ENCODE measurements at places on chromosomes 6 and 20.

DNA sequence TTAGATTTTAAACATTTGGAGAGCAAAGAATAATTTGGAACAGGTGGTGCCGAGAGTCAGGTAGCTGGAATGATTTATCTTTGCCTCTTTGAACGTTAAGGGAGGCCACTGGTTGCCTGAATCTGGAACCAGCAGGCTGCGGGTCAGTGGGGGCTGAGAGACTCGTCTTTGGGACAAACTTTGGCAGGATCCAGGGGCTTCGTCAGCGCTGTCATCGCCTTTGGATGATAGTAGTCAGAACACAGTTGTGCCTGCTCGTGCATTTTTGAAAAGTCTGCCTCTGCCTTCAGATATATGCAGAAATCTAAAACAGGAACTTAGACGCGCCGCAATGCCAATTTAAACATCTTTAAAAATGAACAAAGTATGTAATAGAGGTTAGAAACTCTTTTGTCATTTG lies 5.0 kb downstream of the EYA2 start:
- DNase-seq, result no peak

DNA sequence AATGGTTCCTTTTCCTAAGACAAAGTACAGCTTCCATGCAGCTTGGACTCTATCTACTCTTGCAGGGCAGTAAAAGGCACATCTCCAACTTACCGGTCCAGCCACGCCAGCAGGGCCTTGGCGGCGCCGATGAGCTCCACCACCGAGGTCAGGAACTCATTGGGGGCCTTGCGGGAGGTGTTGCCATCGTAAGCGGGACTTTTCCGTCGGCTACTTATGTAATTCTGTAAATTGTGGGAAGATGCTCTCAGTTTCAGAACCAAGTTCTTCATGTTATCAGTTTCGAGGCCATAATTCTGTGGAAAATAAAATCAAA lies 68.5 kb downstream of the CNKSR3 start:
- DNase-seq, result no peak

DNA sequence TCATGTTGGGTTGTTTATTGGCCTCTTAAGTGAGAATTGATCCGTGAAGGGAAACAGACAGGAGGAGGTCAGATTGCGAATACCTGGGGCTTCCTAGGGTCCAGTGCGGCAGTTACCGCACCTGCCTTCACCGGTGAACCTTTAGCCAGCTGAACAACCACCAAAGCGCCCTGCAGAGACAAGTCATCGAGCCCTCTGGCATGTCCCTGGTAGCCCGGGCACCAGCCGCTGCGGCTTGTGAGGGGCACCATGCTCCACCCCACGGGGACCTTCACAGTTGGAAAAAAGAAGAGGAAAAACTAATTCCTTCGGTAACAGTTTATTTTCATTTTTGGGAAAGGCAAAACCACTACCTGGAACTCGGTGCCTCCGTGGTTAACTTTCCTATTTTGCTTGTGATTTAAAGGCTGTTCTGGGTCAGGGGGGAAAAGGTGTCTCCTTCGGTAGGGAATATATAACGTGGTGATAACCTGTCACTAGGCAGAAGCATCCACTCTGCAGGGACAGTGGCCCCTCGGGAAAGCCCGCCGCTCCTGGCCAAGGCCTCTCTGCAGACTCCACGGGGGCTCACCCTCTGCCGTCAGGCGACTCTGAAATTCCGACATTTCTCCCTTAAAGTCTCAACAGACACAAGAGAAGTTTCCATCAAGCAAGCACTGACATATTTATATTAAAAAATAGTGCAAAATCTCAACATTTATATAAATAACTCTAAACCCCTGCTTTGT lies 30.7 kb upstream of the ZBP1 start:
- no peak for DNase-seq

- no peak for DNase-seq
Measured at GRCh38 chr6:75673884-75674283, 72.2 kb downstream of the SENP6 start.

GRCh38 chr20:4117158-4117740 lies 101.9 kb upstream of the RNF24 start:
- DNase-seq, result no peak

DNA sequence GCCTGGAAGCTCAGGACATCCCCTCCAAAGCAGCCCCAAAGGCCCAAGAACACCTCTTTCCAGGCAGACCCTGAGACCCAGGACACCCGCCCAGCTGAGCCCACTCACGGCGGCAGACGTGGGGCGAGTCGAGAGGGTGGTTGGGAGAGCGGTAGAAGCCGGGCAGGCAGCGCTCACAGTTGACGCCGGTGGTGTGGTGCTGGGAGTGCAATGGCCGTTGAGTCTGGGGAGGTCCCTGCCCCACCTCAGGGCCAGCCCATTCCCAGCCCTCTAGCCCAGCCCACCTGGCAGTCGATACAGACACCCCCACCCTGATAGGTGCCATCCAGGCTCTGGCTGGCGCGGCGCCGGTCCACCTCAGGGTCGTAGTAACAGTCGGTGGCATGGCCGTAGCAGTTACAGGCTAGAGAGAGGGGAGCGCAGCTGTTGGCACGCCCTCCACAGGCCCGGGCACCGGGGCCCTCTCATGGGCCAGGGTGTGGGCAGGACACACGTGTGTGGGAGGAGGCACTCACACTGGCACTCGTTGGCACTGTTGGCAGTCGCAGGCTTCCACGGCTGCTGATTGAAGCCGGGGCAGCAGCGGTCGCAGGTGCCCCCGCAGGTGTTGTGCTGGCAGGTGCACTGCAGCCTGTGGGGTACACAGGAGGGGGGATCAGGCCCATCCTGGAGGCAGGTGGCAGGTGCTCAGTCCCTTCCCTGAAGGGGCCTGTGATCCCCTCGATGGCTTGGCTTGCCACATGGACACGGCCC lies 20.5 kb downstream of the LAMA5 start:
- no peak for DNase-seq

DNA sequence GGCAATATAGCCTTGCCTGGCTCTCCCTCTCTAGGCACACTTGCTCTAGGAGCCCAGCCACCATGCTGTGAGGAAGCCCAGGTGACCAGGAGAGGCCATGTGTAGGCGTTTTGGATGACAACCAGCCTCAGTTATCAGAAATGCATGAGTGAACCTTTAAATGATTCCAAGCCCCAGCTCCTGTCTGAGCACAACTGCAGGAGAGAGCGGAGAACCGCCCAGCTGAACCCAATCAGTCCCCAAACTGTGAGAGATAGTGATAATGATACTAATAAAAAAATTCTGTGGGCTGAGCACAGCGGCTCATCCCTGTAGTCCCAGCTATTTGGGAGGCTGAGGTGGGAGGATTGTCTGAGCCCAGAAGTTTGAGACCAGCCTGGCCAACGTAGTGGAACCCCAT lies 83.8 kb upstream of the TOX2 start:
- no peak for DNase-seq

DNA sequence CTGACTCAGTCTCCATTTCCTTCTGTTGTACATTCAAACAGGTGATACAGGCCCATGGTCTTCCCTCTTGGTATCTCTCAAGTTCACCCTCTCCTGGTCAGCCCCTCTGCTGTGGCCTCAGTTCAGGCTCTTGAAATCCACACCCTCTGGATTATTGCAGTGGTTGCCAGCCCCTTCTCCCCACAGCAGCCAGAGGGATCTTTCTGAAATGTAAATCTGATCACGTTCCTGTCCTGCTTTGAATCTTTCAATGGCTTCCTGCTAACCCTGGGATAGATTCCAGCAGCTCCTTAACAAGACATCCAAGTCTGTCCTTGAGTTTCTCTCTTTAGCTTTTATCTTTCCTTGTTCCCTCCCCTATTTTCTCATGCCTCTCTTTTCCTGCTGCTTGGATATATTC lies 22.2 kb downstream of the CHMP4B start:
- DNase-seq, result no peak

DNA sequence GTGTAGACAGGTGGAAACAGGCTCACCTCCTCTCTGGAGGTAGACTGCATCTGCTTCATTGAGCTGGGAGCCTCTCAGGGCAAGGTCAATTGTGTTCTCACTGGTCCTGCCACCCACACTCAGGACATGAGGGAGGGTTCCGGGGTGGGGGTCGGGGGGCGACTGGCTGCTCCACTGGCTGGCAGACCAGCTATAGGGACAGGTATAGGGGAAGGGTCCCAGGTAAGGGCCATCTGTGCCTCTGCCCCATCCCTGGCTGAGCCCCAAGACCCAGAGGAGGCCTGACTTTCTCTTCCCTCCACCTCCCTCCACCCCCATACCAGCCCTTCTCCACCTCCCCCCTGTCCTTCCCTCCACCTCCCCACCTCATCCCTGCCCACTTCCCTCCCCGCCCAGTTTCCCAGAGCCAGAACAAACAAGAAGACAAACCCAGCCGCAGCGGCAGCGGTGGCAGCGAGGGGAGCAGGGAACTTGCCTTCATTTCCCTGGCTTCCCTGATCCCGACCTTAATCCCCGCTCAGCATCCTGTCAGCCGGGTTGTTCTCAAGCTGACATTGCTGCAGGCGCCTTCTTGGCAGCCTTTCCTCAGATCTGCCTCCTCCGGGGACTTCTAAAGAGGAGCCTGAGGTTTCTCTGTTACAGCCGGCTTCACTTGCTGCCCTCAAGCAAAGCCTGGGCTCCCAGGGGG lies 18.3 kb upstream of the FOXP4 start:
- DNase-seq, result no peak

GRCh38 chr6:33774774-33775173 lies 14.2 kb downstream of the LEMD2 start:
- DNase-seq, result no peak

GRCh38 chr6:98581705-98582104 lies 252.7 kb upstream of the POU3F2 start:
- no peak for DNase-seq

GRCh38 chr6:14270925-14271788 lies 153.6 kb downstream of the CD83 start:
- no peak for DNase-seq

DNA sequence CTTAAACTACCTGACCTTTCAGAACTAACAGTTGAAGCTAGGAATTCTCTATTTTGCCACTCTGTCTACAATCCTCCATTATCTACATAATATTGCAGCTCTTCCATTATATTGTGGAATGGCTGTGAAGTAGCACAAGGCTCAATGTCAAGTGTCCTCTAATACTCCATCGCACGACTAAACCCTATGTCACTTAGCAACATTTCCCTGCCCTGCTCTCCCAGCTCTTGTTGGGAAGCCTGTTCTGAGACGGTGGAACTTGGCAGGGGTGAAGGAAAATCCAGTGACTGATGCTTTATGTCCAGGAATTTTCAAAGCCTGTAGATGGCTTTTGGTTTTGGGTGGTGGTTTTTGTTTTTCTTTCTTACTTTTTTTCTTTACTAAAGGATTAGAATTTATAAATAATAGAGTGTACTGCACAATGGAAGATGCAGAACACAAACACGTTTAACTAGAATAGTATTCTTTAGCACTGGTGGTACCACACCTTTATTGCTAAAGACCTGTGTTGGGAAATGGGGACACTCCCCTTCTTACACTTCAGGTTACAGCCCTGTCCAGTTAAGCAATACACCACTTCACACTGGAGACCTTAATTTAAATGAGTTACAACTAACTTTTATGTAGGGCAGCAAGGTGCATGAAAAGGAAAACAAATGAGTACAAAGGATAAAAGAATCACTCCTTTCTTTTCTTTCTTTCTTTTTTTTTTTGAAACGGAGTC lies 20.7 kb upstream of the AMD1 start:
- no peak for DNase-seq

- DNase-seq, result no peak
Measured at GRCh38 chr6:121615493-121615892, 180.0 kb downstream of the GJA1 start.

GRCh38 chr6:111430605-111431376 lies 52.2 kb downstream of the REV3L start:
- no peak for DNase-seq

DNA sequence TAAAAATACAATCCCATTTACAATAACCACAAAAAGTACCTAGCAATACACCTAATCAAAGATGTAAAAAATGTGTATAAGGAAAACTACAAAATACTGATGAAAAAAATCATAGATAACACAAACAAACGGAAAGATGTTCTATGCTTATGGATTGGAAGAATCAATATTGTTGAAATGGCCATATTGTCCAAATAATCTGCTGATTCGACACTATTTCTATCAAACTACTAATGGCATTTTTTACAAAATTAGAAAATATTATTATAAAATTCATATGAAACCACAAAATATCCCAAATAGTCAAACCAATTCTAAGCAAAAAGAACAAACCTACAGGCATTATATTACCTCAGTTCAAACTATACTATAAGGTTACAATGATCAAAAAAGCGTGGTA lies 978.3 kb upstream of the MAP3K7 start:
- DNase-seq, result no peak

DNA sequence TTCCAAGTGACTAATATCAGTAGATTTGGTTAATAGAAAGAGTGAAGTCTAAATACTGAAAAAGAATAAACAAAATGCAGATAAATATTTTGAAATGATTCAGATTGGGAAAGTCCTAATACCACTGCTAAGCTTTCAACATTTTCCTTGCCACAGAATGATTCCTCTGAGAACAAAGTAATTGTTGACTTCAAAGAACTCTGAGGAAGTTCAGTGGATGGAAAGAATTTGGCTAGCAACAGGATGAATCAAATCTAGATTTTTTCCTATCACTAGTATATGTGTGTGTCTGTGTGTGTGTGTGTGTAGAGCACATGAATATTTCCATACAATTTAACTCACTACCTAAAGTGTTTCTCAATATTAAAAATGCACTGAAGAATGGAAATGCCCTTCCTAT lies 107.9 kb upstream of the PREP start:
- DNase-seq, result no peak

DNA sequence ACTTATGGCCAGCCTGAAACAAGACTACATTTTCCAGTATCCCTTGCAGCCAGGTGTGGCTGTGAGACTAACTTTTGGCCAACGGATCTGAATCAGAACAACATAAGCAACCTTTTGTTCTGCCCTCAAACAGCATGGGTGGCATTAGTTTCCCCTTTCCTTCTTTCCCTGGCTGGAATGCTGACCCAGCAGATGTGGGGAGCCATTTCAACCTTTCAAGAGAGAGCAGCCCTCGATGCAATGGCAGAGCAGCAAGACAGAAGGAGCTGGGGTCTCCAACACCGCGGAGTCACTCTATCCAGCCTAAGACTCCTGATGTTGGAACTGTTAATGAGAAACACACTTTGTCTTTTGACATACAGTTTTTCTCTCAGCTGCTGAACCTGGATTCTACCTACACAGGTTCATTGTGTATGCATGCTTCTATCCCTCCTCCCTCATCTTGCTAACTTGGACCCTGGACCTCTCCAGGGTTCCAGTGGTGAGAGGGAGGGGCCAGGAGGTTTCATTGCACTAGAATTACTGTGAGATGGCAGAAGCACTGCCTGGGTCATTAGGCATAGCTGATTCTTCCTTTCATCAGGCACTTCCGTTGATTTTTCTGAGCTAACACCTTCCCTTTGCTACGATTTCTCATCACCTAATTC lies 28.8 kb upstream of the DDR1 start:
- no peak for DNase-seq

GRCh38 chr20:20317621-20318364 lies 50.1 kb upstream of the INSM1 start:
- DNase-seq, result no peak

DNA sequence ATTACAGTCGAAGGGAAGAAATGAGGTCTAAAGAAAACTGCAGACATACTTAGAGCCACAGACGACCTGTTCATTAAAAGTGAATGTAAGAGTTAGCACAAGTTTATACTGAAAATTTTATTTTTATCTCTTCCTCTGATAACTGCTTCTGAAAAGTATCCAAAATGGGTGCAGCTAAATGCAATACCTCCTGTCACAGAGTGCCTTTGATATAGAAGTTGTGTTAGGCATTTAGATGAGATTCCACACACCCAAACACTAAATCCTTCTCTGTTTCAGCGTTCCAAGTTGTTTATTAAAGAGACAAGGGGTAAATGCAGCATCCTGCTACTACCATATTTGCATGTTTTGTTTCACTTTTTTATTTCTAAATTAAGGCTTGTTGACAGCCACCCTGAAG lies 214.7 kb upstream of the TSHZ2 start:
- DNase-seq, result no peak
